IMR-90 (cell line): ENCODE measurements at places on chromosomes 13 and 19. TPM values are rescaled to one million over a fixed set of nuclear protein-coding genes. Genes with fewer than 3 reads are reported as not detected.
A peak's percentile ranks its signal among the peaks of the same experiment; 100 is the strongest.

DNA sequence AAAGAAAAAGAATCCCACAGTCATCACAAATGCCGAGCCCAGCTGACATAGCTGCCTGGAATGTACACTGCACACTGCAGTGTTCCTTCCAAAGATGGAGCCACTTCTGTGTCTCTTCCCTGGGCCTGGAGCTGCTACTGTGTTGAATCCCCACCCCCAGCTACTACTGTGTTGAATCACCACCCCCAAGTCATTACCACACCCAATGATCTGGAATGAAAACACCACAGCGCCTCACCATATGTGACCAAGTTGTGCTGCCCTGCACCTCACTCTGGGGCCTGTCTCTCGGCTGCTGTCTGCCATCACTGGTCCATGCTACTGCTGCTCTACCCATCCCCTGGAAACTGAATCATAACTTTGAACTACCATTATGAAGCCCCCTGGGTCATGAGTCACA, 861.2 kb downstream of the UQCRFS1 start:
- H3K4me1 ChIP-seq = no peaks in the 10 kb centered on the region
- no peaks in the 10 kb centered on the region for H3K36me3 ChIP-seq
- H3K27ac ChIP-seq = no peak overlapping the region
- H3K4me3 ChIP-seq = no peak overlapping the region
- DNase-seq = no peak

DNA sequence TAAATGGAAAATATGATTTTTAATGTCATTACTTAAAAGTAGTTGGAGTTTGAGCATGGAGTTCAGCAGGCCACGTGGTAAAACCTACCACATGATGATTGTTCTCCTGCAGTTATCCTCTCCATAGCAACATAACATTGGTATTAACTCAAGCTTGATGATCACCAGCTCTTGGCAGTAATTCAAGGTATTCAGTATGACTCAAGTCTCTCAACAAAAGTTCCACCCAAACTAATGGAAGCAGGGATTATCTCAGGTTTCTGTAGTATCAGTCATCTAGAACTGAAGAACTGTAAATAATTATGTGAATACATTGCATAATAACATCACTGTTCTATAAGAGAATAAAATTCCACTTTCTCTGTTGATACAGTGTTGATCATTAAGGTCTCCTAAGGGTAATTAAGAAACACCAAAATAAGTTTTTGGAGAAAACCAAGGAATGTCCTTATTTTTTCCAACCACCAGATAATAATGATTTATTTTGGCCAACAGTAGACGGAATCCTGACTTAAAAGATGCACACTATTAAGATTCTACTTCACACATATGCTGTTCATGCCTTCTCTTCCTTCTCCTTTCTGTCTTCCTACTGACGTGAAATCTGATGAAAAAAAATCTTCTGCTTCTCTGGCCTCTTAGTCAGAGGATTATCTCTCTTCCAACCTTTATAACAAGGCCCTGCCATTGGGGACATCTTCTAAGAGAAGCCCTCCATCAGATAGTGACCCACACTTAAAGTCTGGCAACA, 1092.3 kb downstream of the EFNB2 start:
- no peaks in the 10 kb centered on the region for H3K4me1 ChIP-seq
- no peaks in the 10 kb centered on the region for H3K27me3 ChIP-seq
- peak; percentile 100 for DNase-seq

DNA sequence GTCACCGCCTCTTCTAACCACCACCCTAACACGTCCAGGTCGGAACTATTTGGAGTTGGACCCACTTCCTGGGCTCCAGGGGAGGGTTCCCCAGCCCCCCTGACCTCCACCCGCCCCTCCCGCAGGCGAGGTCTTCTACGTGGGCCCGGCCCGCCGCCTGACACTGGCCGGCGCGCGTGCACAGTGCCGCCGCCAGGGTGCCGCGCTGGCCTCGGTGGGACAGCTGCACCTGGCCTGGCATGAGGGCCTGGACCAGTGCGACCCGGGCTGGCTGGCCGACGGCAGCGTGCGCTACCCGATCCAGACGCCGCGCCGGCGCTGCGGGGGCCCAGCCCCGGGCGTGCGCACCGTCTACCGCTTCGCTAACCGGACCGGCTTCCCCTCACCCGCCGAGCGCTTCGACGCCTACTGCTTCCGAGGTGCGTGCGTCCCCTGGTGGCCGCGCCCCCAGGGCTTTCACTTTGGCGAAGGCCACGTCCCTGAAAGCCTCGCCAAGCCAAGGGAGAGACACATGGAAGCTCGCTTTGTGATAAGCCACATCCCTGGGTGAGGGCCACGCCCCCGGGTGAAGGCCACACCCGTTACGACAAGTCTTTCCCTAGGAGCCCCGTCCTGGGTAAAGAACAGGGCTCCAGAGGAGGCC, 13.2 kb downstream of the NCAN start:
- H3K4me1 ChIP-seq = no peaks in the 10 kb centered on the region
- peak overlapping the region; percentile 34; the same call in 1 of the 2 replicates for H3K4me3 ChIP-seq
- H3K36me3 ChIP-seq = no peaks in the 10 kb centered on the region
- peak; percentile 44 for DNase-seq

DNA sequence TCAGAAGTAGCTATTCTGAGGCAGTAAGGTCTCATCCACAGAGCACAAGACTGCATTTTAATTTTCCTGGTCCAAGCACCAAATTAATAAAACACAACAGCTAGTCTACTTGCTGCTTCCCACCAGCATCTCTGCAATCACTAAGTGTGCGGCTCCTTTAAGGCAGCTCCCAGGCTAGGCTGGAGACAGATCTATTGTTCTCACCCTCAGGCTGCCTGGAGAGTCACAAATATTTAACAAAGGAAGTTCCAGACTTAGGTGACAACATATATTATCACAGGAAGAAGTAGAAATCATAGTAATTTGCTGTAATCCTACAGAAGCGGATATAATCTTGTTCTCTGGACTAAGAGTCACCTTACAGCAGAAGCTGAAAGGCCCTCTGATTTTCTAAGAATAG, 2.2 kb upstream of the EID2 start:
- no peak overlapping the region for H3K27ac ChIP-seq
- H3K4me1 ChIP-seq = no peaks in the 10 kb centered on the region
- peaks cover 1% of the 10 kb centered on the region; the same call in 1 of the 2 replicates for H3K27me3 ChIP-seq

DNA sequence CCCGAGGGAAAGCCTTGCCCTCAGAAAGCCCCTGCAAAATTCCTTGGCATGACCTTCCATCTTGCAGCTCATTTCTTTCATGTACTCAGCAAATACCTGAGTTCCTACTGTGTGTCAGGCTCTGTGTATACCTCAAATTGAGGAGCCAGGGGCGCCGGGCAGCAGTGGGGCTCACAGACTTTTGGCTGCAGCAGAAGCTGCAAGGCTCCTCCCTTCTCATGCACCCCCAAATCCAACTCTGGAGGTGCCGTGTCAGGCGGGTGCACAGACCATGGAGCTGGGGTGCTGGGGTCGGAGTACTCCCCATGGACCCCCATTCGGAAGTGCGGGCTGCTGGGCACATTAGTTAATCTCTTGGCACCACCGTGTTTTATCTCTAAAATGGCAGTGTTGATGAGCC, 72.3 kb downstream of the COL4A2 start:
- H3K4me1 ChIP-seq = peaks cover 34% of the 10 kb centered on the region
- H3K27me3 ChIP-seq = no peaks in the 10 kb centered on the region
- no peak for DNase-seq
- H3K36me3 ChIP-seq = peaks cover 17% of the 10 kb centered on the region
- no peak overlapping the region for H3K4me3 ChIP-seq
- peak overlapping the region; percentile 70 for H3K27ac ChIP-seq

- H3K27ac ChIP-seq = peak overlapping the region; percentile 66; the same call in 1 of the 2 replicates
- H3K4me1 ChIP-seq = peaks cover 9% of the 10 kb centered on the region
- H3K27me3 ChIP-seq = no peaks in the 10 kb centered on the region
- no peaks in the 10 kb centered on the region for H3K36me3 ChIP-seq
These were observed 70.5 kb upstream of the CSNK1A1L start for GRCh38 chr13:37175996-37176395.

P2RY11 gene
- polyA plus RNA-seq = 4.5 and 6.6 TPM in 2 replicates
